ENCODE measurements at places on chromosomes 13 and 19. TPM values are rescaled to one million over a fixed set of nuclear protein-coding genes. Genes with fewer than 3 reads are reported as not detected.

Gene ZNF331
- total RNA-seq: 25.0 TPM

Gene IGLON5
- not detected for total RNA-seq

Gene PLPPR3
- total RNA-seq: 0.36 TPM

Gene MATK
- total RNA-seq: not detected

Gene DACT3
- total RNA-seq: 1.8 TPM

Gene PTGIR
- total RNA-seq: 2.9 TPM

Gene KLK3
- total RNA-seq: not detected

Gene UHRF1
- total RNA-seq: 7.6 TPM

DNA sequence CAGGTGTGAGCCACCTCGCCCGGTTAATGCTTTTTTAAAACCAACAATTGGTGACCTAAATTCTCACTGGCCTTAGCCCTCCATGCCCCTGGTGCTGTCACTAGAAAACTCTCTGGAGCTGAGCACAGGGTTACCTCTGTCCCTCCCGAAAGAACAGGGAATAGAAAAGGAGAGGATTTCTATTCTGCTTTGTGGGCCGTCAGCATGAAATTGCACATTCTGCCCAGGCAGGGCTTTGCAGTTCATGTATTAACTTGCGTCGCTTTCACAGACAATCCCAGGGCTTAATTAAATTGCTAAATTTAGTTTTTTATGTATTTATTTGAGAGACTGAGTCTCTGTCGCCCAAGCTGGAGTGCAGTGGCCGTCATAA is 583 bp upstream of the ZNF480 start:
- DNase-seq: peak; percentile 66

DNA sequence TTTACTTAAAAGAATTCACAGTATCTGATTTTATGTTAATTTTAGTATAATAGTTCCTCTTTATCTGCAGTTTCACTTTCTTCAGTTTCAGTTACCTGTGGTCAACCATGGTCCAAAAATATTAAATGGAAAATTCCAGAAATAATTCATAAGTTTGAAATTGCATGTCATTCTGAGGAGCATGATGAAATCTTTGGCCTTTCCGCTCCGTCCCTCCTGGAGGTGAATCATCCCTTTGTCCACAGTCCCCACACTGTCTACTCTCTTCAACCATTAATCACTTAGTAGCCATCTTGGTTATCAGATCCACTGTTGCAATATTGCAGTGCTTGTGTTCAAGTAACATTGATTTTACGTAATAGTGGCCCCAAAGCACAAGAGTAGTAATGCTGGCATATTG is 26.9 kb downstream of the SLITRK6 start:
- DNase-seq: no peak

- no peak for DNase-seq
These were observed 271.9 kb upstream of the GPC6 start for GRCh38 chr13:92954746-92955145.

GRCh38 chr13:59706101-59706976 is 457.4 kb downstream of the DIAPH3 start:
- DNase-seq: no peak

DNA sequence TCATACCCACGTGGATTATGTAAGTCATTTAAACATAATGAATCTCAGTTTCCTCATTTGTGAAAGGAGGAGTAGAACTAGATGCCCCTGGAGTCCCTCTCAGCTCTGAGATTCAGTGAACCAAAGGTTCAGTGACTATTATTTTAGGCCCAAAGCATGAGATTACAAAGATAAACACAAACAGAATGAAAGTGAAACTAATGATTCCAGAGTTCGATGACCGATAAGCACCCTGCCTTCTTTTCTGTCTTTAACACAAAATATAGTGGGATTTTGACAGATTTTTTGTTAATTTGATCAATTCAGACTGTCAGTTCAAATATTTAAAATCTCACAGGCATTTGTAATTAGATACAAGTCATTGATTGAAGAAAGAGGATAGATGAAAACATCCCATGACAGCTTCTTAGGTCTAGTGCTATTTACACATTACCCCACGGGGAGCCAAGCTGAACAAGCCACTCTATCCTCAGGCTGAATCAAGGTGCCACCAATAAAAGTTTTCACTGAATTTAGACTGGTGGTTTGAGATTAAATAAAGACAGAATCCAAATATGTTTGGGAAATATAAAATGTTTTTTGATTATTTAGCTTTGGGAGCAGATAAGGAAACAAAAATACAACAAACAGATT is 64.6 kb upstream of the RAP2A start:
- DNase-seq: no peak

DNA sequence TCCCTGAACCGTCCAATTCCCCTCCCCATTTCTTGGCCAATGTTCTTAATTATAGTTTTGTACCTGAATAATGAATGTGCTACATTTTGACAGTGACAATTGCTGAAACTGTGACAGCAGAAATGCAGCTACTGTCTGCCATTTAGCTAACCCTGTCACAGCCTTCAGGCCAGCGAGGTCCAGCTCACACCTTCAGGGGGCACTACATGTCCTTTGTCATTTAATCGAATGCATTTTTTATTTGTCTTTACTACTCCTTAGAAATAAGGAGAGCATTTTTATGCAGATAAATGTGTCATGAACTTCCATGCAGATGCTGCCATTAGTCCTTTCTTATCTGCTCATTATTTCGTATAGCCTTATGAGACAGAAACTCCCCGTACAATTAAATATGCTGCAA is 159.9 kb downstream of the MZT1 start:
- DNase-seq: no peak

- peak; percentile 18 for DNase-seq
These were observed 459 bp downstream of the PCDH20 start for GRCh38 chr13:61415058-61415721.

DNA sequence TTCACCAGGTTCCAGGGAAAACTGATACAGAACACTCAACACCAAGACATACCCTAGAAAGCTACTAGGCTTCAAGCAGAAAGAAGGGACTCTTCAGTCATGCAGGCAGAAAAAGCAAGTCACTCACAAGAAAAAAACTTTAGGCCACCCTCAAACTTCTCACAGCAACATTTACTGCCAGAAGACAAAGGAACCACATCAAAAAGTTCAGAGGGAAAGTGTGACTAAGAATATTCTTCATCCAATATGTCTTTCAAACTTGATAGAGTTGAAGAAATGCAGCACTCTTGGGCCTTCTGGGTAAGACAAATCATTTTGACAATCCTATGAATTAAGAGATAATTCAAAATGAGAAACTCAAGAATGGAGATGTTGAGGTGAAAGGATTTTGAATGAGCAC is 7.7 kb downstream of the DZIP1 start:
- no peak for DNase-seq

DNA sequence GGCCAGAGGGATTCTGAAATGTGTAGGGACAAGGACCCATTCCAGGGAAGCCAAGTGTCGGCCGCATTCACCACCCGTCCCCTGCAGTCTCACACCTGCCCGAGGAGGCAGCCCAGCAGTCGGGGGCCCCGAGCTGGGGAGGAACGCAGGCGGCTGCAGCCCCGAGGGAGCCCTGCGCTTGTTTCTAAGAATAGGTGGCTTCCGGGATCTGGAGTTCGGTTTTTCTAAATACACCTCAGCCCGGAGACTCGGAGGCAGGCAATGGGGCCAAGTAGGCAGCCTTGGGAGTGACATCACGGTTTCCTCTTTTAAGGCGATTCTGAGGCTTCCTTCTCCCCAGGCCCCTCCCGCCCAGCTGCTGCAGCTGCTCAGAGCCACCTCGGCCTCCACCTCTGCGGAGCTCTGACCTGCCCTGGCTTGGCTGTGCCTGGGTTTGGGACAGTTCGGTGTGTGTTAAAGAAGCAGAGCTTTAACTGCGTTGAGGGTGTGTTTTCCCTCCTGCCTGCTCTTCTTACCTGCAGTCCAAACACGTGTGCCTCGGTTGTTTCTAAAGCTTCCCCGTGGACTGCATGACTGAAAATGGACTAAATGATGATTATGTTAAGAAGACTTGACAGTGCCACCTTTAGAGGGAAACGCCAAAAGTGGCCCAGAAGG is 80.5 kb downstream of the COL4A2 start:
- no peak for DNase-seq

- DNase-seq: peak; percentile 94
These were observed 7.4 kb downstream of the ETHE1 start for GRCh38 chr19:43519436-43520088.

DNA sequence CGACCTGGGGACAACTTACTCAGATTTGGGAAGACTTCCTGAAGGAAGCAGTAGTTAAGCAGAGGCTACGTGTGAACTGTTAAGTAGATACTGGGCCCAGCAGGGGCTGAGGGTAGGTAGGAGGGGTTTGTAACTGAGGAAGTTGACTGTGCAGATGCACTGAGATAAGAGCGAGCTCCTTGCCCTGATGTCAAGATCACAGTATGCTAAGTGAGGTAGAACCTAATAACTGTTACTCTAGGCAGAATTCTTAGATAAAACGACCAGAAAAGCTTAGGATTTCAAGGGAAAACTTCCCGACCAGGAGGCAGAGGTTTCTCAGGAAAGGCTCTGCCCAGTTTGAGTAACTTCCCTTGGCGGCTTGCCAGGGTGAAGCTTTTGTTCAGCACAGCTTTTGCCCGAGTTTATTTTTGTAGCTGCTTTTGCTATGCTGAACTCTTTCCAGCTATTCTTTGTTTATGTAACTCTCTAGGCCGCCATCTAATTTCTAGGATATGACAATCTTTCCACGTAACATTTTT is 632.1 kb downstream of the DIAPH3 start:
- DNase-seq: no peak

- no peak for DNase-seq
These were observed 1315.4 kb downstream of the PCDH9 start for GRCh38 chr13:65914716-65915115.

GRCh38 chr13:96377835-96378234 is 287.9 kb downstream of the HS6ST3 start:
- no peak for DNase-seq

DNA sequence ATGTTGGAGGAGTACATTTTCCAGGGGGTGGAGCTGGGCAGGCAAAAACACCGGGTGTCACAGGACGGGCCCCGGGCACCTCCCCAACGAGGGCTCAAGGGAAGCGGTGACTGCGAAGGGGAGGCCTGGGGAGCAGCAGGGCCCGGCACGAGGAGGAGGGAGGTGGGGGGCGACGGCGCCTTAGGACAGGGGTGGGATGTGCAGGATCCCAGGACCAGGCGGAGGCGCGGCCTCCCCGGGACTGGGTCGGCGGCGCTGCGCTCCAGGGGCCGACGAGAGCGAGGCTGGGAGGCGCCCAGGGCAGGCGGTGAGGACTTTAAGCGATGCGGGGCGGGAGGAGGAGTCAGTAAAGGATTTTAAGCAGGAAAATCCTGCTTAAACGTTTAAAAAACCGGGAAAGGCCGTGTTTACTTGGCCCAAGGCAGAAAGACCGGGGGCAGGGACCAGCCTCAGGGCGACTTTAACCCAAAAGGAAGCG is 427 bp downstream of the ZNF160 start:
- DNase-seq: peak; percentile 83

DNA sequence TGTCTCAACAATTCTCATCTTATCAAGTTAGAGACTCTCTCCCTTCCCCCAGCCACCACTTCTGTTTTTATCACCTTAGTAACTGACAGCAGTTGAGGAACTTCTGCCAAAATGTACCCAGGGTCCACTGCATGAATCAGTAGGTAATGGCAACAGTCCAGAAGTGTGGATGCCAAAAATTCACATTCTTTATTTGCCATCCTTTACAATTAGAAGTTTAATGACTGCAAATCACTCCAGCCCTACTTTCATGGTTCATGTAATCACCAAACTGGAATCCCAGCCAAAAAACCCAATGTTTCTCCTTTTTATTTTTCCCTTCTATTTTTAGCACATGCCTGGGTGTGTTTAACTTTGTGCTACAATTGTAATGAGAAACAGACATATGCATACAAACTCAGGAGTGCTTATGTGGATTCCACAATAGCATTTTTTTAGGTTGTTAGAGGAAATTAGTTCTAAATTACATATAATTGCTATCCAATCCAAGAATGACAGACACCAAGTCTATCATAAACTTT is 243.5 kb downstream of the RGCC start:
- DNase-seq: peak; percentile 2

- peak; percentile 86 for DNase-seq
These were observed 197.8 kb downstream of the TEX29 start for GRCh38 chr13:111518161-111518792.

DNA sequence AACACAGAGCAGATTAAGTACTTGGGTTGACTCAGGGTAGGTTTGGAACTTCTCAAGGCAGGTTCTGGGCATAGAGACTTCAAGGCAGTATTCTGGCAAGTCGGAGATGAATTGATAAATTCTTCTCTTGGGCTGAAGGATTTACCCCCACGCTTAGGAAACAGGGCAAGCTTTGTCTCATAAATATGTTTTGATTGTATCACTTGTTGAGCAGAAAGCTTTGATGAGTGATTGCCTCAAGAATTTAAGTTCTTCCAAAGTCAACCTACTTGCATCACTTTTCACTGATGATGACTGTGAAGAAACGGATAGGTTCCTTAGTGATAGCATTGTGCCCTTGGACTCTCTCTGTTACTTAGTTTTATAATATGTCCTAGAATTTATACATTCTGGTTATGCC is 258.6 kb upstream of the DACH1 start:
- no peak for DNase-seq

GRCh38 chr19:4866595-4867424 is 657 bp downstream of the PLIN3 start:
- peak; percentile 95 for DNase-seq

- DNase-seq: no peak
These were observed 20.7 kb downstream of the NKPD1 start for GRCh38 chr19:45140144-45140503.

GRCh38 chr19:31560086-31561060 is 211.1 kb upstream of the TSHZ3 start:
- no peak for DNase-seq

DNA sequence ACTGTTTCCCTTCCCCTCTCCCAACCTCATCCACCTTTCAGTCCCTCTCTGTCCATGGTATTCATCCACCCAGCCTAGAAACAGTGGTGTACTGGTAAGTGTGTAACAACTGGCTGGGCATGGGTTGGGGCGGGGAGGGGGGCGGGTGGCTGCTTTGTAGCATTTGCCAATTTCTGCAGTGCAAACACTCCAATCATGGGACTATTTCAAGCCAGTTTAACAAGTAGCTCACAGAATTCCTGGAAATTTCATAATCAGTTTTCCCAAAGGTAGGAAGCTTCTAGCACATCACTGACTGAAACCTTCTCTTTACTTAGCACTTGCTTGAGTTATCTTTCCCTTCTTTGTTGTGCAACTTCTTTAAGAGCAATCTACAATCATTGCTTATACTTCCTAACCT is 100.8 kb upstream of the WASF3 start:
- no peak for DNase-seq

DNA sequence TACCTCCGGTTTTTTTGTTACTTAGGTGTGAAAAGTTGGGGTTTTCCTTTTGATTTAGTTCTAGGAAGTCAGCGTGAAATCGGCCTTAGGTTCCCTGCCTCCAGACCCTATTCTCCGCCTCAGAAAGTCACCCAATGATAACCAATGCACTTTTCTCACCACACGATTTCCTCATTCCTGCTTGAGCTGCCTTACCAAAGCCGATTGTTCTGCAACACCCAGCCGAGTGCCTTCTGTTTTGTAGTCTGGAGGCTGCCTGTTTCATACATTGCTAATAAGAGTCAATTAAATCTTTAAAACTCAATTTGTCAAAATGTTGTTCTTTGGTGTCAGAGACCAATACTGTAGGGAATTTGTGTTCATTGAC is 39.7 kb downstream of the GJA3 start:
- no peak for DNase-seq

GRCh38 chr13:100675661-100676129 is 1.1 kb upstream of the TMTC4 start:
- peak; percentile 71 for DNase-seq

Data from osteoblast (primary cell).